ENCODE measurements at places on chromosomes 16 and 17.

DNA sequence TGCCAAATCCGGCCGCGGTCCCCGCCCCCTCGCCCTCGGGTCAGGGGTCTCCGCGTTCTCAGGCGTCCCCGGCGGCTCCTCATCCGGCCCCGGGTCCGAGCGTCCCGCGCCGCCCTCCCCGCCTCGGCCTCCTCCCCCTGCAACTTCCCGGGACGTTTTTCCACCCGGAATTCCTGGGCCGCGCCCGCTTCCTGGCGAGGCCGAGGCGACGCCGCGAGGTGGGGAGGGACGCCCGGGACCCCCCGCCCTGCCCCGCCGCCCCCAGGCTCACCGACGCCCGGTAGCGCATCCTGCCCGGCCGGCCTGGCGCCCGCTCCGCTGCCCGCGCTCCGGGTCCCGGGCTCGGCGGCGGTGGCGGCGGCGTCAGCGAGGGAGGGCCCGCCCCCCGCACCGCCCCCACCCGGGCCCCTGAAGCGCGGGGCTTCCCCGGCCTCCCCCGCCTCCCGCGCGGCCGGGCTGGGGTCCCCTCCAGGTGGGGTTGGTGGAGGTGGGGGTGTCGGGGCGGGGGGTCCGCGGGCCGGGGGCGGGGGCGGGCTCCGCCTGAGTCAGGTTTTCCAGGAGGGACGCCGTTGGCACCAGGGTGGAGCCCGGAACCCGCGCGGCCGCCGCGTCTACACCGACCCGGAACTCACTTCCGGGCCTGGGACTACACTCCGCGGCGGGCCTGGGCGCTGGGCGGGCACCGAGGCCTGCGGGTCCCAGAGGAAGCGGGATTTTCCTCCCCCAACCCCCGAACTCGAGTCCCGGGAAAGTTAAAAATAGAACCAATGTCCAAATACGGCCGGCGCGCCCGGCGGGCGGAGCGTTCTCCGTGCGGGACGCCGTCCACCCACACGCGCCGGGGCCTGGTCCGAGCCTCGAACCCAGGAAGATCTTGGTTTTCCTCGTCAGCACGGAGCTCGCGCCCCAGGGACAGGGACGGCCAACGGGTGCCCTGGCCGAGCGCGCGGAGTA, 6.8 kb downstream of the MYO1C start:
- DNase-seq = no peak

DNA sequence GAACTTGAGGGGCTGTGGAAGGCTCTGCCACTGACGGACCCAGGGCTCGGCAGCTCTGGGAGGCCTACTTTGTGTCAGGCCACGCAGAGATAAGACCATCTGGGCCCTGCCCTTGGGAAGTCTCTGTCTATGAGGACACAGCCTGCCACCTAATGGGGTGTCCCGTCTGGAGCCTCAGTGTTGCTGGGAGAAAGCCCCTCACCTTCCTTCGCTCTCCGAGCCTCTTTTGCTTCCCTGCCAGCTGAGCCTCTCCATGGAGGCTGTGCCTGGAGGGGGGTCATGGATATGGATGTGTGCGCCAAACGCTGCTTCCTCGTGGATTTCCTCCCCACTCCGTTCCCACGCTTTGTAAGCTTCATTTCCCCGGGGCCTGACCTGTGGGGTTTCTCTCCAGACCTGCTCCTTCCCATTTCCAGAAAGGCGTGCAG, 228.8 kb downstream of the SEC14L1 start:
- DNase-seq = no peak

DNA sequence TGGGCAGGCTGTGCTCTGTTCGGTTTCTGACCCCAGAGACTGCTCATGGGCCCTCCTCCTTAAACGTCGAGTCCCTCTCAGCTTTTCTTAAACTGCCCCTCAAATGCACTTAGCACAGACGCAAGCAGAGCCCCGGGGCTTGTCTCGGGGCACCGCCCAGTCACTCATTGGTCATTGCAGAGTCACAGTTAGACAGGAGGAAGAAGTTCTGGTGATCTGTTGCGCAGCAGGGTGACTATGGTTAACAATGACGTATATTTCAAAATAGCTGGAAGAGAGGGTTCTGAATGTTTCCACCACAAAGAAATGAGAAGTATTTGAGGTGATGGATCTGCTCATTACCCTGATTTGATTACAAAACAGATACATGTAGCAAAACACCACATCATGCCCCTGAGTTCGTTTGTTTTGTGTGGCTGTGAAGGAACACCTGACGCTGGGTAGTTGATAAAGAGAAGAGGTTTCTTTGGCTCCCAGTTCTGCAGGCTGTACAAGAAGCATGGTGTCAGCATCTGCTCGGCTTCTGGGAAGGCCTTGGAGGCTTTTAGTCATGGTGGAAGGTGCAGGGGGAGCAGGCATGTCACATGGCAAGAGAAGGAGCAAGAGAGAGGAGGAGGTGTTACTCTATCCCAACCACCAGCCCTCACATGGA, 387.4 kb downstream of the CPPED1 start:
- no peak for DNase-seq

GRCh38 chr16:85399583-85400284, 213.4 kb upstream of the GSE1 start:
- no peak for DNase-seq

GRCh38 chr17:65527381-65527780, 34.1 kb downstream of the AXIN2 start:
- DNase-seq = no peak

DNA sequence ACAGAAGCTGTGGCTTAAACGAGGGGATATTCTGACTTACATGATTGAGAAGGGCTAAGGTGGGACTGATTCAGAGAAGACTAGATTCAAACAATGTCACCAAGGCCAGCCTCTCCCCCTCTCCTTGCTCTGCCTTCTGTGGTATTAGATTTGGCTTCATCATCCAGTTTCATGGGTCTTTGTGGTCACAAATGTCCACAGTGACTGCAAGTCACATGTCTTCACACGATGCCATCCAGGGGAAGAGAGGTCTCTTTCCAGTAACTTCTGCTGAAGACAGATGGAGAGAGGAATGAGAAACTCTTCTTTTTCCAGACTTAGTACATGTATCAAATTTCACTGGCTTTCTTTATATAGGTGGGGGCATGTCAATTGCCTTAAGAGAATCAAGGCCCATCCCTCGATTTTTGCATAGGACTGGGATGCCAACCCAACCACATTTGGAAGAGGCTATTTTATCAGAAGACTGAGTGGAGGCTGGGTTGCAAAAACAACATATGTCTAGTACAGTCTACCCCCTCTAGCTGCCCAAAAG, 57.3 kb upstream of the HNF1B start:
- DNase-seq = no peak

- DNase-seq = no peak
These were observed 43.9 kb upstream of the ABR start for GRCh38 chr17:1223662-1224061.

DNA sequence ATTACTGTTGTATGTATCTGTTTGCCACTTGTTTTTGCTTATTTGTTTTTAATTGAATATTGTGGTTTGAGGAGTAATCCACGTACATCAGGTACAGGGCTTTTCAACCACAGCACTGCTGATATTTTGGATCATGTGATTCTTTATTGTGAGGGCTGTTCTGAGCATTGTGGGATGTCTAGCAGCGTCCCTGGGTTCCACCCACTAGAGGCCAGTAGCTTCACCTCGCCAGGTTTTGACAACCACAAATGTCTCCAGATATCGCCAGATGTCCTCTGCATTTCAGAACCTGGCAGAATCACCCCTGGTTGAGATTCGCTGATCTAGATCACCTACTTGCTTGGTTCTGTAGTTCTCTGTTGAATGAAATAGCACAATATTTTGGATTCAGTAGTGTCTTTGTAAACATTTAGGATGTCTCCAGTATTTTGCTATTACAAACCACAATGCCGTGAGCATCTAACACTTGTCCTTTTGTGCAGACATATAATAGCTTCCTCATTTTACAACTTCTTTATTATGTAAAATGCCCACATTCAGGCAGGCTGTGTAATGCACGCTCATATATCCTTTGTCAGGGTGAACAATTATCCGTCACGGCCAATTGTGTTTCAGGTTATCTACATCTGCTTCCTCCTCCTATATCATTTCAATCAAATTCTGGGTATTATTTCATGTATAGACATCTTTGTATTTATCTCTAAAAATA, 380.3 kb downstream of the SNX29 start:
- no peak for DNase-seq

GRCh38 chr17:73284906-73285602, 23.4 kb upstream of the CPSF4L start:
- no peak for DNase-seq

DNA sequence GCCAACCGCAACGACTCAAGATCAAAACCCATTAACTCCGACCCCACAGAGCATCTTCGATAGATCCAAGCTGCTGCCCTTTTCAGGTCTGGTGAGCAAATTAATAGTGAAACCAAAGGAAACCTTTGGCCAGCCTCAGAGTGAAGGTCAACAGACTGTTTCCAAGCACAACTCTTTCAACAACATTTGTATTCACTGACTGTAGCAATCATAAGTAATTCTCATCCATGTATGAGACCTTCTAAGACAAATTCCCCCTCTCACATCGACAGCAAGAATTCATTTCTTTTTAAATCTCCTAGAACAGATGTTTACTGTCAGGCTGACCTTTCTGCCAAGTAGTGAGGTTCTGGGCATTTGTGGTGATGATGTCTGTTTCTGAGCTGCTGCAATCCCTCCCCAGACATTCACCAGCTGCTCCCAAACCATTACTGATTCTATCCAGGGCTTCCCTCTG, 64.2 kb downstream of the SLC39A11 start:
- no peak for DNase-seq

DNA sequence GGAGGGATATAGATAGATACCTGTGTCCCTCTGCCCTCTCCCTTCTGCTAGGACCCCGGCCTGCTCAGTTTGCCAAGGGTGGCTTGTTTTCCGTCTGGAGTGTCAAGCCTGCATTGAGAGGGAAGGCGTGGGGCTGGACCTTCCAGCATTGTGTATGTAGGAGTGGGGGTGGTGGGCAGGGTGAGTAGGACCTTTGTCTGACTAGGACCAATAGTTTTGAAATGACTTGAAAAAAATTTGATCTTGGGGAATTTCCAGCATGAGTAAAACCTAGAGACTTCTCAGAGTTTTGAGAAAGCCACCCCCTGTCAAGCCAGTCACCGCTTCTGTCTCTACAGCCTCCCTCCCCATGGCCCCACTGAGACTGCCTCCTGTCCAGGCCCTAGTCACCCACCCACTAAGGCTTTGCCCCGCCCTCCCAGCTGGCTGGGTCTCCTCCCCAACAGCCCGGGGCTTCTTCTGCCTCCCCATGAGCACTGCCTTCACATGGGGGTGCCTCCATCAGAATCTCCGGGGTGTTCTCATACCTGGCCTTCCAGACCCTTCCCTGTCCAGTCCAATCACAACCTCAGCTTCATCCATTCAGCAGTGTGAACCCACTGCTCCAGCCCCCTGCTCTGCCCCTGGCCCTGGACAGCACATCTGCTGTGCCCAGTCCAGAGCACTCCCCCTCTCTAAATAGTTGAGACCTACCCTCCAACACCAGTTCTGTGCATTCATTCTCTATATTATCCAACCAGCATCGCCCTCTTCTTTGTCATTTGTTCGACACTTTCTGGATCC, 207.0 kb downstream of the MSI2 start:
- DNase-seq = peak; percentile 58

- DNase-seq = no peak
These were observed 41.4 kb upstream of the ANKFN1 start for GRCh38 chr17:56111706-56112485.

DNA sequence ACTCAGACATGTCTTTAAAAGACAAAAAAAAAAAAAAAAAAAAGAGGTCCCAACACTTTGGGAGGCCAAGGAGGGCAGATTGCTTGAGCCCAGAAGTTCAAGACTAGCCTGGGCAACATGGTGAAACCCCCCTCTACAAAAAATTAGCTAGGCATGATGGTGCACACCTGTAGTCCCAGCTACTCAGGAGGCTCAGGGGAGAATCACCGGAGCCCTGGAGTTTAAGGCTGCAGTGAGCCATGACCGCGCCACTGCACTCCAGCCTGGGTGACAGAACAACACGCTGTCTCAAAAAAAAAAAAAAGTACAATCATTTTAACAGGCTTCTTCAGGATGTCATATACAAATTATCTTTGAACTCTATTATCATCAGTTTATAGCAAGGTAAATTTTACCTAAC, 22.0 kb downstream of the C16orf87 start:
- no peak for DNase-seq

- DNase-seq = no peak
These were observed 2.4 kb downstream of the PDIA2 start for GRCh38 chr16:285146-286055.

- DNase-seq = no peak
These were observed 58.9 kb downstream of the TK2 start for GRCh38 chr16:66490774-66491715.

DNA sequence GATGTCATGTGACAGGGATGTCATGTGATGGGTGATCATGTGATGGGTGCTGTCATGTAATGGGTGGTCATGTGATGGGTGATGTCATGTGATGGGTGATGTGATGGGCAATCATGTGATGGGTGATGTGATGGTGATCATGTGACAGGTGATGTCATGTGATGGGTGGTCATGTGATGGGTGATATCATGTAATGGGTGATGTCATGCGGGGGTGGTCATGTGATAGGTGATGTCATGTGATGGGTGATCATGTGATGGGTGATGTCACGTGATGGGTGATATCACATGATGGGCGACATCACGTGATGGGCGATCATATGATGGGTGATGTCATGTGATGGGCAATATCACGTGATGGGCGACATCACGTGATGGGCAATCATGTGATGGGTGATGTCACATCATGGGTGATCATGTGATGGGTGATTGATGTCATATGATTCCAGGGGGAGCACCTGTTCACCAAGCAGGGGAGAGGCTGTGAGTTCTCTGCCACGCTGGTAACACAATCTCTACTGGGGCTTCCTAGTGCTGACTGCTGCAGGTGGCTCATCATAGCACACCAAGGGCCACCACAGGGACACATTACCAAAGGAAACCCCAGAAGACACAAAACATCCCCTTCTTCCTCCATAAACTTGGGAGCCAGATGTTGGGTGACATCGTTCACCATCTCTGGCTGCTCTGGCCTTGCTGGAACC, 16.5 kb downstream of the CD300LB start:
- DNase-seq = no peak

DNA sequence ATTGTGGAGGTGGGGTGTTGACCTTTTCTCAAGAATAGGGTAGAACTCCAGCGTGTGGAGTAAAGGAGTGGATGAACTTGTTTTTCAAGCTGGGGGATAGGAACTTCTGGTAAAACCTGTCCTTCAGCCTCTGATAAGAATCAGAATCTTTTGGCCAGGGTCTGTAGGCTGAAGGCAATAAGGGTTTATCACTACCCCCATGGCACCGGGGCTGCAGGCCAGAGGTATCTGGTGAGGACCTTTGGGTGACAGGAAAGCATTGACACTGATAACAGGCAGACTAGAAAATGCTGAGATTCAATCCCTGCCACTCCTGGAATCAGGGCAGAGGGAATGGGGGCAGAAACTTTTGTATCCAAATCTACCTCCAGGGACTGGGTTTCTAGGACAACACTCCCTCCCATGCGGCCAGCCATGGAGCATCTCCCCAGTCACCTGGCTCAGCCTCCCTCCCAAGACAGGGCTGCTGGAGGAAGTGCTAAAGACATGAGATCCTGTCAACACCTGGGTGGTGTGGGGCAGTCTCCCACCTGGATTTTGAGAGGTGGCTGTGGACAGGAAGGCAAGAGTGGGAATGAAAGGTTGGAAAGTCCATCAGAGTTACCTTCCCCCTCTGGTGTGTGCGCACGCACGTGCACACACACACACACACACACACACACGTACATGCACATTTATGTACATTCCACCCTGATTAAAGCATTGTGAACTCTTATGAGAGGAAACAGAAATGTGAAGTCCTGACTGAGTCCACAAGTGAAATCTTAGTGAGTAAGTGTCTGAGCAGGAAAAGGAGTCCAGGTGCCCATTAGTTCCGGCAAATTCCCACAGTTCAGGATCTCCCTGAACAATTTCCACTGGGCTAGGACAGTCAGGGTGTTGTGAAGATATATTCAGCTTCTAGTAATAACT, 53.1 kb upstream of the MARCHF10 start:
- DNase-seq = no peak

- no peak for DNase-seq
These were observed 375 bp downstream of the STUB1 start for GRCh38 chr16:680625-680945.

Data from stimulated activated CD4-positive, alpha-beta T cell treated with anti-CD3 and anti-CD28 coated beads, TNF-alpha, amount 100 ng/mL, for 24 hours (primary cell).